Head of caudate nucleus (tissue), 42 donors: ENCODE measurements at places on chromosomes 6 and 20.
A peak's percentile ranks its signal among the peaks of the same experiment; 100 is the strongest.

GRCh38 chr6:129184324-129184723 lies 301.4 kb downstream of the LAMA2 start:
- DNase-seq: no peak

GRCh38 chr6:152166497-152166896 lies 359.0 kb downstream of the ESR1 start:
- no peak for DNase-seq

GRCh38 chr20:1381753-1382591 lies 10.9 kb downstream of the FKBP1A start:
- DNase-seq: no peak

DNA sequence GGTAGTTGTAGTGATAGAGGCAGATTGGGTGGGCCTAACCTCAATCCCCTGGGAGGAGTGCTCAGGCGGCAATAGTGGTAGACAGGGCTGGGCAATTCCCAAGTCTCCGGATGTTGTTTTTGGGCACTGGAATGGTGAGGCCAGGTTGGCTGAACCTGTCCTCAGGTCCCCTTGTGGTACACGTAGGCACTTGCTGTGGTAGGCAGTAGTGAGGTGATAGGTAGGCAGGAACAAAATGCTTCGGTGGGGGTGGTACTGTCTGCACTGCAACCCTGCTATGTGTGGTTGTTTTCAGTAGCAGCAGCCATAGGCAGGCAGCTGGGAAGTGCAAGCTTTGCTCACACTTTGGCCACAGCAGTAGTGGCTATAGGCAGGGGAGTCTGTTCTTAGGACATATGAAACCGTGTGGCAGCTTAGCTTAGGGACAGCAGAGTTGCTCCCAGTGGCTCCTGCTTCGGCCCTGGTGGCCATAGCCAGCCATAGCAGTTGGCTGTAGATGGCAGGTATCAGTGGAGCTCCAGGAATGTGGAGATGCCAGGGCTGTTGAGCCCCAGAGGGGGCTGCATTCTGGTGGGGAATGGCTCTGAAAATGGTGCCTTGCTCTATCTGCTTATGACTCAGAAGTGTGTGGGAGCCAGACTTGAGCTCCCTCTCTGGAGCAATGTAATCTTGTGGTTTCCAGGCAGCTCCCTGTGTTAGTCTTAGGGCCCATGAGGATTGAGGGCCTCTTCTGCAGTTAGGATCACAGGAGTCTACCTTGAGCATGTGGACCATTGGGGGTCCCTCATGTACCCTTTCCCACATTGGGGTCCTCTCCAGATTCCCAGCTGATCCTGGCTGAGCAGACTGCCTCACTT lies 241.8 kb upstream of the BMP2 start:
- DNase-seq: no peak

DNA sequence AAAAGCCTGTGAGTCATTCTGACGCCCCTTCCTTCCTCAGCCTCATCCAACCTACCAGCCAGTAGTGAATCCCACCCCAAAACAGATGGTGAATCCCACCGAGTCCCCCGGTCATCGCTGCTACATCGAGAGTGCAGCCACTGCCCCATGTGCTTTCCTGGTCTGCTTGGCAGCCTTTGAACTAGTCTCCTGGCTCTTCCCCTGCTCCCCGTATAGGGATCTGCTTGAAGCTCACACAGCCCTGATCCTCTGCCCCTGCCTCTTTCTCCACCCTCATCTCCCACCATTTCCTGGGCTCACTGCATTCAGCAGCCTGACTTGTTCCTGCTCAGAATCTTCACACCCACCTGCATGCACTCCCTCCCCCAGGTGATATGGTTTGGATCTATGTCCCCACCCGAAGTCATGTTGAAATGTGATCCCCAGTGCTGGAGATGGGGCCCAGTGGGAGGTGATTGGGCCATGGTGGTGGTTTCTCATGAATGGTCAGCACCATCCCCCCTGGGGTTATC lies 14.6 kb downstream of the SYNJ2 start:
- DNase-seq: no peak

GRCh38 chr20:31608251-31608945 lies 3.3 kb downstream of the ID1 start:
- DNase-seq: peak; percentile 67

- no peak for DNase-seq
Observed at GRCh38 chr6:72856801-72857200, 234.9 kb downstream of the KCNQ5 start.

DNA sequence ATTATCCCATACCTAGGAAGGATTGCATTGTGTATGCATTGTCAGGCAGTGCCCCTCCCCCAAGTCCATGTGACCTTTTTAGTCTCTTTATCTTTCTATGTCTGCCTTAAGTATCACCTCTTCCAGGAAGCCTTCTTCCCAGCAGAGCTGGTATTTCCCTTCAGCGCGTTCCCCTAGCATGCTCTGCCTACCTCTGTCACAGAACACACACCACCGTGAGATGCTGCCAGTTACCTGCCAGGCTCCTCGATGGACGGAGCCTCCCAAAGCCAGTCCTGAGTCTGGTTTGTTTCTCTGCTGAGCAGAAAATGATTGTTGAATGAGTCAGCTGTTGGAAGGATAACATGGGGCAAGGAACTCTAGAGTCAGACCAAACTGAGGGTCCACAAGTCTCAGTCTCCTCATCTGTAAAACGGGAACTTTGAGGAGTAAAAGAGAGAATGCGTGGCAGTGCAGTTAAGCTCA lies 11.3 kb upstream of the ZNF335 start:
- DNase-seq: no peak
